ENCODE measurements at places on chromosomes 2 and 18.

DNA sequence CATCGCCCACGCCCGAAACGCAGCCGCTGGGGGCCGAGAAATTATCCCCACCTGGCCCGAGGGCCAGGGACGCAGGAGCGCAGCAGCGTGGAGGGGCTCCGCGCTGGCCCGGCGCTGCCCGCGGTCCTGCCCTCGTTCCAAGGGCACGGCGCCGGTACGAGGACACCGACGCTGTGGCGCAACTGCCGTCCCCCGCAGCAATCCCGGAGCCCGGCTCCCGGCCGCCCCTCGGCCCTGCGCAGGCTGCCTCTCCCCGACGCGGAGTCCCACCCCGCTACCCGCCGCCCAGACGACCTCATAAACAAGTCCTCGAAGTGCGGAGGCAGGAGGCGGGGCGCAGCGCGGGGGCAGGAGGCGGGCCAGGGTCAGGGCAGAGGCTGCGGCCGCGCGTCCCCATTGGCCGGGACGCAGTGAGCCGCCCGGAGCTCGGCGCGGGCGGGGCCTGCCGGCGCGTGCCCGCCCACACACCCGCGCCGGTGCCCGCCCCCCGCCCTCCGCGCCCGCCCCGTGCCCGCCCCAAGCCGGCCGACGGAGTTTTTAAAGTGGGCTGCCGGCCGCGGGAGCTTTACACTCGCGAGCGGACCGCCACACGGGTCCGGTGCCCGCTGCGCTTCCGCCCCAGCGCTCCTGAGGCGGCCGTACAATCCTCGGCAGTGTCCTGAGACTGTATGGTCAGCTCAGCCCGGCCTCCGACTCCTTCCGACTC lies at the start of gene EPAS1:
EPAS1 (plus strand) TSS at position 568 of the 706 bp plus-strand sequence. CDS start 505 bp downstream, outside the sequence.
- H3K4me1 ChIP-seq = peaks cover 67% of the 10 kb centered on the region
- H3K4me3 ChIP-seq = peak within 1 kb of the TSS; percentile 94
- H3K27ac ChIP-seq = peak within 1 kb of the TSS; percentile 99
- peaks cover 7% of the 10 kb centered on the region for H3K36me3 ChIP-seq
- DNase-seq = peak; percentile 98
- H3K27me3 ChIP-seq = no peaks in the 10 kb centered on the region

- H3K36me3 ChIP-seq = no peaks in the 10 kb centered on the region
- no peak for DNase-seq
- H3K27ac ChIP-seq = no peak overlapping the region
- H3K4me3 ChIP-seq = no peak overlapping the region
- H3K4me1 ChIP-seq = no peaks in the 10 kb centered on the region
Observed at GRCh38 chr2:31066086-31066485, 72.2 kb downstream of the GALNT14 start.

GRCh38 chr2:153872311-153873051 lies 759 bp downstream of the GALNT13 start:
- peaks cover 4% of the 10 kb centered on the region for H3K4me1 ChIP-seq
- DNase-seq = no peak

- no peak overlapping the region for H3K4me3 ChIP-seq
- H3K4me1 ChIP-seq = peaks cover 44% of the 10 kb centered on the region
- no peaks in the 10 kb centered on the region for H3K36me3 ChIP-seq
- H3K27me3 ChIP-seq = no peaks in the 10 kb centered on the region
- DNase-seq = no peak
- peak overlapping the region; percentile 92 for H3K27ac ChIP-seq
Observed at GRCh38 chr2:231679908-231680284, 28.4 kb upstream of the PTMA start.

- DNase-seq = no peak
- H3K27me3 ChIP-seq = no peaks in the 10 kb centered on the region
- no peak overlapping the region for H3K4me3 ChIP-seq
- peaks cover 11% of the 10 kb centered on the region for H3K4me1 ChIP-seq
- no peak overlapping the region for H3K27ac ChIP-seq
Observed at GRCh38 chr2:158761621-158762020, 33.5 kb upstream of the DAPL1 start.

DNA sequence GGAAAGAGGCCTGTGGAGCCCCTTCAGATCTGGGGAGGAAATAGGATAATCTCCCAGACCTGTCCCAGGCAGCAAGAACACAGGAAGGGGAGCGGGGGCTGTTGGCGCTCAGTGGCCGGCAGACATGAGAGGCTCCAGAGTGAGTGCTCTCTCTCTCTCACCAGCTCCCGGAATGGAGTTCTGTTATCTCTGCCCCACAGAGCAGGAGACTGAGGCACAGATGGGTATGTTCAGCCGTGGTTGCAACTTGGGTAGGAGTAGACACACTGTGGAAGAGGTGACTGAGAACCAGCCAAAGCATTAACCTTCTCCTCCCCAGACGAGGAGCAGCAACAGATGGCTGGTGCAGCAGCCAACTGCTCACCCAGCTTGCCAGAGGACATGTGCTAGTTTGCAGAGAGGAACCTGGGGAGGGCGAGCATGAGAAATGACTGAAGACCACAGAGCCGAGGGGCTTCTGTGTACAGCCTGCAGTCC lies 82.0 kb downstream of the NRP2 start:
- no peak overlapping the region for H3K27ac ChIP-seq
- no peak for DNase-seq
- no peaks in the 10 kb centered on the region for H3K36me3 ChIP-seq
- peaks cover 41% of the 10 kb centered on the region for H3K27me3 ChIP-seq
- peaks cover 30% of the 10 kb centered on the region for H3K4me1 ChIP-seq

DNA sequence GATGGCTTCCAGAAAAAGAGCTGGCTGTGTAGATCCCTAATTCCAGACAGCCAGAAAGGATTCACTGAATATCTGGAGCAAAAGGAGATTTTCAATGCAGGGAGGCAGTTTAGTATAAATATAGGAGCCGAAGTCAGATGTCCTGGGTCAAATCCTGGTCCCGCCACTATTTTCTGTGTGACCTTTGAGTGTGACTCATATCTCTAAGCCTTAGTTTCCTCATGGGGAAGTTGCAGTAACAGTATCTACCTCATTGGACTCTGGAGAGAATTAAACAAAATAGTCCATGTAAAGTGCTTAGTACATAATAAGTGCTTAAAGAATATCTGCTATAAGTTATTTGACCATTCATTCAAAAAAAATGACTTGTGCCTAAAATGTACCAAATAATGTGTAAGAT lies 52.1 kb upstream of the ITGA6 start:
- no peak for DNase-seq
- no peaks in the 10 kb centered on the region for H3K36me3 ChIP-seq
- no peak overlapping the region for H3K4me3 ChIP-seq
- peak overlapping the region; percentile 17 for H3K27ac ChIP-seq

- DNase-seq = no peak
- H3K27me3 ChIP-seq = no peaks in the 10 kb centered on the region
- H3K27ac ChIP-seq = no peak overlapping the region
Observed at GRCh38 chr2:113202305-113203216, 28.8 kb downstream of the PSD4 start.

- H3K4me3 ChIP-seq = no peak overlapping the region
- H3K27me3 ChIP-seq = peaks cover 12% of the 10 kb centered on the region
- no peaks in the 10 kb centered on the region for H3K36me3 ChIP-seq
- no peak overlapping the region for H3K27ac ChIP-seq
- no peak for DNase-seq
Observed at GRCh38 chr18:31551883-31552282, 39.8 kb upstream of the TTR start.

DNA sequence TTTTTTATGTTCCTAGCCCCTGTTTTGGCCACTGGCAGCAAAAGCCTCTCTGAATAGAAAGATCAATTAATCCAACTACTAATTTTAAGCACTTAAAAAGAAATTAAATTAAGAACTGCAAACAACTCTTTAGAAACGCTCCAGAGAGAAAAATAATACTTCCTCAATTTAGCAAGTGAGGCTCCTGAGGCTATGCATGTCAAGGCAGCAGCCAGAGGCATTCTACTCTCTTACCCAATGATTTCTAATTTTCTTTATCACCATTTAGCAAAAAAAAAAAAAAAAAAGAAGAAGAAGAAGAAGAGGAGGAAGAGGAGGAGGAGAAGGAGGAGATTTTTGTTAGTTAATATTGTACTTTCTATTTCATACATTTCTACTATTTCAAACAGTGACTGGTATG lies 68.5 kb downstream of the TMEM237 start:
- no peaks in the 10 kb centered on the region for H3K27me3 ChIP-seq
- no peak overlapping the region for H3K4me3 ChIP-seq
- H3K27ac ChIP-seq = no peak overlapping the region
- H3K4me1 ChIP-seq = no peaks in the 10 kb centered on the region
- DNase-seq = no peak

GRCh38 chr2:240782886-240783818 lies 36.9 kb downstream of the KIF1A start:
- peaks cover 69% of the 10 kb centered on the region for H3K27me3 ChIP-seq
- no peak overlapping the region for H3K4me3 ChIP-seq
- peak; percentile 11 for DNase-seq
- no peaks in the 10 kb centered on the region for H3K4me1 ChIP-seq

DNA sequence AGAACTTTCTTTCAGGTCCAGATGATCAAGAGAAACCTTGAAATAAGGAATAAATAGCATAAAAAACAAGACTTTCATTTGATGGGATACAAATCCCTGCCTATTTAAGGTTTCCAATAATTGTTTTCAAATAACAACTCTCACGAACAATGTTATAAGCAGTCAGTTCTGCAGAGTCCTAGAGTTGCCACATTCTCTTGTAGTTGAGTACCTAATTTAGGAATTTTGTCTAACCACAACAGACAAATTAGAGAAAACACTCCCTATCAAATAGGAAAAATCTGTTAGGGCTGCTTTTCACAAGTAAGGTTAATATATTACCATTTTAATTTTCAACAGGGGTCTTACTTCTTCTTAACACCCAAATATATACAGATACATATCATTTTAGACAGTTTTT lies 130.1 kb upstream of the CDH20 start:
- no peaks in the 10 kb centered on the region for H3K36me3 ChIP-seq
- H3K4me3 ChIP-seq = no peak overlapping the region
- no peak overlapping the region for H3K27ac ChIP-seq
- no peak for DNase-seq
- H3K27me3 ChIP-seq = no peaks in the 10 kb centered on the region
- H3K4me1 ChIP-seq = no peaks in the 10 kb centered on the region

DNA sequence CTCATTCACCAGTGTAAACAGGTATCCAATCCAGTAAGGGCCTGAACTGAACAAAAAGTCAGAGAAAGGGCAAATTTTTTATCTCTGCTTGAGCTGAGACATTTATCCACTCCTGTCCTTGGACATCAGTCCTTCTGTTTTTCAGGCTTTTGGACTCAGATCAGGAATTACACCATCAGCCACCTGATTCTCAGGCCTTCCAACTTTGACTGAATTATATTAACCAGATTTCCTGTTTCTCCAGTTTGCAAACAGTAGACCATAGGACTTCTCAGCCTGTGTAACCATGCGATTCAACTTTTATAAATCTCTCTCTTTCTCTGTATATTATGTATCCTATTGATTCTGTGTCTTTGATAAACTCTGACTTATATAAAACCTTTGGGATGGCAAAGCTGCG lies 289.3 kb upstream of the CDH2 start:
- H3K4me3 ChIP-seq = no peak overlapping the region
- no peaks in the 10 kb centered on the region for H3K27me3 ChIP-seq
- H3K4me1 ChIP-seq = peaks cover 10% of the 10 kb centered on the region
- H3K27ac ChIP-seq = no peak overlapping the region

DNA sequence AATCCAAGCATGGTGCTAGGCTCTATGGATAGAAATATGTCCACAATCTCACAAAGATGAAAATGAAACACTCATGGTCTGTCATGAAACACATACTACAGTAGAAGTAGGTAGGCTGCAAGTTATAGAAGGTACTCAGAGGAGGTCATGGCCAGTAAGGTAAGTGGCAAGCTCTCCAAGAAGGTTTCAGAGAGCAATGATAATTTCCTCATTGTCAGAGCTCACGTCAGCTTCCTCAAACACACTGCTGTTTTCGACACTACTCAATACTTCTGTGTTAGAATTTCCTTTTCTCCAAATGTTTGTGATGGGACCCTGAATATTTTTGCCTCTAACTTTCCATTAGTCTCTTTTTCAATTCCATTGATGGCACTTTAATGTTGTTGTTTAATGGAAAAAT lies 25.5 kb downstream of the CCDC141 start:
- H3K4me3 ChIP-seq = no peak overlapping the region
- H3K4me1 ChIP-seq = peaks cover 31% of the 10 kb centered on the region
- H3K36me3 ChIP-seq = no peaks in the 10 kb centered on the region
- H3K27ac ChIP-seq = no peak overlapping the region

DNA sequence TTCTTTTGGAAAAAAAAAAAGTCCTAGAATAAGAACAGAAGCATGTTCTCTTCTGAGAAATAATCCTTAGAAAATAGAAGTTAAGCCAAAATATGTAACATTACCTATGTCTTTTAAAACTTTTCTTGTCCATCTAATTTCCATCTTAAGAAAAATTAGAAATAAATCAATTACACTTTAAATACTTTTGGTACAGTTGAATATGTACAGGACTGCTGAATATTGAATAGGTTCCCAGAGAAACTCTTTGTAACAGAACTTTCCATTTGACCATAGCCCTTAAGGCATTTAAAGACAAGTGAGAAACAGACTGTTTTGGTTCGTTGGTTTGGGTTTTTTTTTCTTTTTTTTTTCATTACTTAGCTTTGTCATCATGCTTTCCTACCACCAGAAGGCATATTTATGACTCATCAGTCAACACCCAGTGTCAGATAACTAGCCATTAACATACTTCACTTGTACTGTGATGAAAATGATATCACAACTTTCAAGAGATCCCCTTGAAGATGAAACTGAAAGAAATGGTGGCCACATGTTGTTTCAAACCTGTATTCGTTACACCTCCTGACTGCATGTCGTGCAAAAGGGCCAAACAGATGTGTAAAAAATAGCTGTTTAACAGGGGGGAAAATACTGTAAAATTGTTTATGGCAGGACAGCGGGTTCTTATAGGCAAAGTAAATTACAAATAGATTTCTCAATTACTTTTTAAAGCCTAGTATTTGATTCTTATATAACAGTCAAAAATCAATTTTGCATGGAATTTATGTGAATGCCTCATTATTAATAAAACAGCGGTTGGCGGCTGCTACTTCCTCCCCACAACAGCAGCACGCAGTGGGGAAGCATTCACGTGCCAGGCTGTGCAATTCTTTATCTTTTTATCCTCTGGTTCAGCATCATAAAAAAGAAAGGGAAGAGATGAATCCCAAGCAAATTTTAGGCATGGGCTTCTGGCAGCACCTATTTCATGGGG lies 280.7 kb upstream of the HNRNPA3 start:
- H3K27me3 ChIP-seq = peaks cover 11% of the 10 kb centered on the region
- H3K4me1 ChIP-seq = no peaks in the 10 kb centered on the region
- DNase-seq = no peak
- no peak overlapping the region for H3K27ac ChIP-seq

- H3K4me3 ChIP-seq = no peak overlapping the region
- peaks cover 12% of the 10 kb centered on the region for H3K4me1 ChIP-seq
- no peak overlapping the region for H3K27ac ChIP-seq
- DNase-seq = no peak
Observed at GRCh38 chr18:75393721-75394120, 33.8 kb downstream of the SMIM21 start.

- peak overlapping the region; percentile 37 for H3K27ac ChIP-seq
- DNase-seq = peak; percentile 63
- H3K36me3 ChIP-seq = peaks cover 41% of the 10 kb centered on the region
- H3K4me3 ChIP-seq = no peak overlapping the region
Observed at GRCh38 chr2:101047774-101048173, 45.7 kb downstream of the RPL31 start.
